ENCODE measurements at places on chromosomes 2 and 18. TPM values are rescaled to one million over a fixed set of nuclear protein-coding genes. Genes with fewer than 3 reads are reported as not detected.

Gene POMC
- total RNA-seq = not detected

Gene RTP5
- not detected for total RNA-seq

Gene FZD7
- 7.3 TPM for total RNA-seq

Gene TUBA3E
- total RNA-seq = not detected

Gene ZDBF2
- total RNA-seq = 1.2 TPM

Gene TRIB2
- total RNA-seq = 0.31 TPM

Gene MAL
- not detected for total RNA-seq

Gene MROH2A
- 0.28 TPM for total RNA-seq

Gene IGFBP2
- total RNA-seq = 57.2 TPM

Gene DRC1
- total RNA-seq = not detected

Gene EFEMP1
- total RNA-seq = 40.9 TPM

Gene CYP27A1
- total RNA-seq = 0.10 TPM

Gene GALNT14
- 47.5 TPM for total RNA-seq

Gene GRP
- total RNA-seq = not detected

Gene DUSP19
- total RNA-seq = 0.70 TPM

Gene G6PC2
- not detected for total RNA-seq

Gene MC2R
- not detected for total RNA-seq

Gene GAL3ST2
- total RNA-seq = 0.36 TPM

Gene GBX2
- total RNA-seq = 3.2 TPM

Gene HOXD9
- 1.7 TPM for total RNA-seq

Gene CNTNAP5
- total RNA-seq = not detected

Gene RALB
- 83.8 TPM for total RNA-seq

Gene LIMS4
- total RNA-seq = 0.56 TPM

Gene DNER
- 7.0 TPM for total RNA-seq

Gene ITGB6
- total RNA-seq = 1.0 TPM

Gene HRH4
- total RNA-seq = 0.02 TPM

Gene PLB1
- total RNA-seq = 2.6 TPM

Gene CROCC2
- not detected for total RNA-seq

Gene GLI2
- total RNA-seq = 26.5 TPM

Gene C2orf78
- total RNA-seq = not detected

Gene MPP4
- total RNA-seq = not detected

Gene RESP18
- total RNA-seq = not detected

Gene KHK
- 6.9 TPM for total RNA-seq

Gene THSD7B
- not detected for total RNA-seq

Gene AQP12B
- not detected for total RNA-seq
